ENCODE measurements at places on chromosomes 6 and 20.

DNA sequence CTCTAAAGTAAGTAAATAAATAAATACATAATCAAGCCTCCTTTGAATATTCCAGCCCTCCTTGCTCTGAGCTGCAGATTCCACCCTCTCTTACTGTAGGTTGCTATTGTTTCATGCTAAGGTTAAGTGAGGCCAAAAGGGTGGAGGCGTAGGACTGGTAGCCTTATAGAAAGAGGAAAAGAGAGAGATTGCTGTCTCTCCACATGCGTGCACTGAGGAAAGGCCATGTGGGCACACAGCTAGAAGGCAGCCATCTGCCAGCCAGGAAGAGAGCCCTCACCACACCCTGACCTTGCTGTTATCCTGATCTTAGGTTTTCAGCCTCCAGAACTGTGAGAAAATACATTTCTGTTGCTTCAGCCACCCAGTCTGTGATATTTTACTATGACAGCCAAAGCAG, 87.4 kb upstream of the SHLD1 start:
- DNase-seq = no peak

- DNase-seq = no peak
Measured at GRCh38 chr6:63521475-63522210, 50.6 kb upstream of the LOC128125822 start.

DNA sequence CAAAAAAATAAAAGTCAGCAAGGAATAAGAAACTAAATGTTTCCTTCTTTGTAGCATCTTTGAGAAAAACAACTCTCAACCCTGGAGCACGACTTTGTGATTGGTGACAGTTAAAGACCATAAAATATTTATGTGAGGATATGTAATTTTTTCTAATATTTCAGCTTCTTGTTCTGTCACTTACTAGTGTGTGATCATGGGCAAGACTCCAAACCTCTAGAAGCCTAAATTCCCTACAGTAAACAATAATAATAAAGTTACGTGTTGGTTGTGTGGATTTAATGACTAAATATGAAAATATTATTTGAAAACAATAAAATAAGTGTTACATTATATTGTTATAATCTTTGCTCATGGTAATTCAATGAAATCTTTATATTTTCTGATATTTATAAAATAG, 735.6 kb upstream of the MARCKS start:
- DNase-seq = no peak

DNA sequence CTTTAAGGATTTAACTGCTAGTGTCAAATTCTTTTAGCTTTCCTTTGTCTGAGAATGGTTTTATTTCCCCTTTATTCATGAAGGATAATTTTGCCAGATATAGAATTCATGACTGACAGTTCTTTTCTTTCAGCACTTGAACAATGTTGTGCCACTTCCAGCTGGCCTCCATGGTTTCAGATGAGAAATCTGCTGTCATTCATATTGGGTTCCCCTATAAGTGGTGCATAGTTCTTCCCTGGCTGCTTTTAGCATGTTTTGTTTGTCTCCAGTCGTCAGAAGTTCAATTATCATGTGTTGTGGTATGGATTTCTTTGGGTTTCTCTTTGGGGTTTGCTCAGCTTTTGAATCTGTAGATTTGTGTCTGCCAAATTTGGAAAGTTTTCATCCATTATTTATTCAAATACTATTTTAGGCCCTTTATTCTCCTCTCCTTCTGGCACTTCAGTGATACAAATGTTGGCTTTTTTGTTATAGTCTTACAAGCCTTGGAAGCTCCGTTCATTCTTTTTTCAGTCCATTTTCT, 76.3 kb upstream of the TGM3 start:
- no peak for DNase-seq

DNA sequence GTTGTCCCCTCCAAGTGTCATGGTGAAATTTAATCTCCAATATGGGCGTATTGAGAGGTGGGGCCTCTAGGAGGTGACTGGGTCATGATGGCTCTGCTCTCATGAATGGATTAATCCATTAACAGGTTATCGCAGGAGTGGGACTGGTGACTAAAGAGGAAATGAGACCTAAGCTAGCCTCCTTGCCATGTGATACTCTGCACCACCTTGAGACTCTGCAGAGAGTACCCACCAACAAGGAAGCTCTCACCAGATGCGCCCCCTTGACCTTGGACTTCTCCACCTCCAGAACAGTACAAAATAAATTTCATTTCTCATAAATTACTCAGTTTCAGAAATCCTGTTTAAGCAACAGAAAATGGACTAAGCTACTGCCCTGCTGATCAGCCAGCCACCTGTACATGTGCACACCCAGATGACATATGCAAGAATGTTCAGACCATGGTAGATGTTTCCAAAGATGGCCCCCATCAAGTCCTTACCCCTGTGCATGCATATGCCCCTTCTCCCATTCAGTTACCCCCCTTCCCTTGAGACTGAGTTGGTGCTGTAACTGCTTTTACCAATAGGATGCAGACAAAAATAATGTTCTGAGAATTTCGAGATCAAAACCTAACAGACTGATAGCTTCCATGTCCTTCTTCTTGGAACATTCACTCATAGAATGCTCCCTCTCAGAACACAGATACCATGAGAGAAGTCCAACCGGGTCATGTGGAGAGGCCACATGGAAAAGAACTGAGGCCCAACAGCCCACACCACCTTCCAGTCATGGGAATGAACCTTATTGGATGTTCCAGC, 28.4 kb downstream of the MAP3K5 start:
- no peak for DNase-seq

DNA sequence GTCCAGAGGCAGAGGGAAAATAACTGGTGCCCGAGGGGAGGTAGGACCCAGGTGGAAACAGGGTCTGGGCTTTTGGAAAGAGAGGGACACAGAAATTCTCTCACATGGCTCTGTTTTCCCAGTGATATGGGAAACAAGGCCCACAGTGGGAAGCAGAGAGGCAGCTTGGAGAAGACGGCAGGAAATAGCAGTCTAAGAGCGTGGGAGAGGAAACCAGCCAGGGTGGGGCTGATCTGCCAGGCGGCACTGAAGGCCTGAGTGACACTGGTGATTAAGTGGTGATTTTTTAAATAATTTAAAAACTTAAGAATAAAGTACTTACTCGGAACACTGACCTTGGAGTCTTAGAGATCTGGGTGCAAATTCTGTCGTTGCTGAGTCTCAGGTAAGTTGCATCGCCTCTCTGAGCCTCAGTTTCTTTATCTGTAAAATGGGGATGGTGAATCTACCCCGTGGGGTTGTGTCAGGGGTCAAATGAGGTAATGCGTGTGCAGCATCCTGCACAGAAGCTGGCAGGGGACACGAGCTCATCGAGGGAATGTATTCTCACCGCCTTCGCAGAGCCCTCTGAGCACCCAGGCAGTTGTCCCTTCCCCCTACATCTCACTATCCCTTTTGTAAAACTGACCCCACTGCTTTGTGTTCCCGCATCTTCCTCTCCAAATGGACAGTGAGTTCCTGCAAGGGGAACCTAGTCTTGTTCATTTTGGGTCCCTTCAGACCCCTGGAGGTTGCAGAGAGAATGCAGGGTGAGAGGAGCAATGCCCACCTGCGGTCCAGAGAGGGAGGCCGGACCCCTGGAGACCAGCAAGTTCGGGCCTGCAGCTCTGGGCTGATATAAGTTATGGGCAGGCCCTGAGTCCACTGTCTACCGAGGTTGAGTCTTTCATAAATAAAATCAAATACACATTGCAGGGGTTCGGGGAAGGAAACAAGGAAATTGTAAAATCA, 228.6 kb upstream of the PMEPA1 start:
- DNase-seq = no peak

- no peak for DNase-seq
Measured at GRCh38 chr6:113927001-113927400, 43.9 kb downstream of the HDAC2 start.

DNA sequence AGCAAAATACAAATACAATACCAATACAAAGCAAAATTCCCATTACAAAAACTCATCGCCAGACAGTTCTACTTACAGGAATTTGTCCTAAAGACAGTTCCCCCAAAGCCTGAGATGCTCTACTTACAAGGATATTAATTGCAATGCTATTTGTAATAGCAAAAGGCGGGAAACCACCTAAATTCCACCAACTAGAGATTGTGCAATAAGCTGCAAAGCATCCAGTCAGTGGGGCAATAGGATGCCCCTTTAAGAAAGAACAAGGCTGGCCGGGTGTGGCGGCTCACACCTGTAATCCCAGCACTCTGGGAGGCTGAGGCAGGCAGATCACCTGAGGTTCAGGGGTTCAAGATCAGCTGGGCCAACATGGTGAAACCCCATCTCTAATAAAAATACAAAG, 39.1 kb downstream of the FAM209B start:
- DNase-seq = no peak

DNA sequence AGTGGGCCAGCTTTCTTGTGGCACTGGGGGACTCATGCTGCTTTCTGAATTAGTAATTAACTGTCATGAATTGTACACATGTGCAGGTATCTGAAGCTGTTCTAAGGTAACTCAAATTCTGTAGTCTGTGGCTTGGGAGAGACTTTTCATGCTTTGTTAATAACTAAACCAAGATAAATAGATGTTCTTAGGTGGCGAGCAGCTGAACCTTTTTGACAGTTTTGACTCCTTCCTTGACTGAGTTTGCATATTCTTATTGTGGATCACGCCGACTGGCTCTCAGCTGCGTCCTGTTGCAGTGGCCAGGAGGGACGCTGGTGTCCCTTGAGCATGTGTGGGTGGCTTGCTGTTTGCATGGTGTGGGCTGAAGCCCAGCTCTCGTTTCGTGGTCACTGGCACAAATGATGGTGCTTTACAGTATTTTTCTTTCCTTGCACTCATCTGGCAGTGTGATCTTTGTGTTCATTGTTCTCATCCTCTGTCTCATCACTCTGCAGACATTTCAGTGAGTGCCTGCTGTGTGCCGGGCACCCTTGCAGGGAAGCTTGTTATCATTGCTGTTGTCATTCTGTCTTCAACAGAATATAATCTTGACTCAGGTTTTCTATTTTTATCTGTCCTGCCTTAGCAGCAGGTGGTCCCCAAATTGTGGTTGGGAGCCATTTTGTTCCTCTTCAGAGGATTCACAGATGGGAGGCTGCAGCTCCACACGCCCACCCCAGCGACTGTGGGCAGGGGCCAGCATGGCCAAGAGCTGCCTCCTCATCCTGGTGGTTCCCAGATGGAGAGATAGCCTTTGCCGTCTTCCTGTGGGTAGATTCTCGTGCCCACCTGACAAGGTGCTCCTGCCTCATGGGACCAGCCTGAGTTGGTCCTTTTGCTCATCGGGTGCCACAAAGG, 39.6 kb downstream of the DUSP22 start:
- no peak for DNase-seq

- DNase-seq = no peak
Measured at GRCh38 chr6:139290787-139291311, 949 bp downstream of the TXLNB start.

DNA sequence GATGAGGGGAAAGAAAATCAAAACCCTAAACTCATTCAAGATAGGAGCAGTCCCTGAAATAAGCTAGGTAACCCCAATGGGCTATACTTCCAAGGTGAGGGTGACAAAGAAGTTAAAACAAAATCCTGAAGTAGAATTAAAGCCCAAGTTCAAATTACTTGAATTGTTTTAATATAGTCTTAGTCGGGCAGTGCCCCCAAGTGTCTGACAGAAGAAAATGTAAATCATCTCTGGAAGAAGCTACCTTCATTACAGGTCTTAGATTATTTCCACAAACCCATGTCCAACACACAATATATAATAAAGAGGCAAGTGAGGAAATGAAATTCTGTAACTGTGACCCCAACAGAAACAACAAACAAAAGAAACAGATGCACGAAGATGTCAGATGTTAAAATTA, 36.8 kb upstream of the L3MBTL3 start:
- no peak for DNase-seq

Measured in midbrain (tissue), 1 donor.